ENCODE measurements at places on chromosomes 13 and 19.

DNA sequence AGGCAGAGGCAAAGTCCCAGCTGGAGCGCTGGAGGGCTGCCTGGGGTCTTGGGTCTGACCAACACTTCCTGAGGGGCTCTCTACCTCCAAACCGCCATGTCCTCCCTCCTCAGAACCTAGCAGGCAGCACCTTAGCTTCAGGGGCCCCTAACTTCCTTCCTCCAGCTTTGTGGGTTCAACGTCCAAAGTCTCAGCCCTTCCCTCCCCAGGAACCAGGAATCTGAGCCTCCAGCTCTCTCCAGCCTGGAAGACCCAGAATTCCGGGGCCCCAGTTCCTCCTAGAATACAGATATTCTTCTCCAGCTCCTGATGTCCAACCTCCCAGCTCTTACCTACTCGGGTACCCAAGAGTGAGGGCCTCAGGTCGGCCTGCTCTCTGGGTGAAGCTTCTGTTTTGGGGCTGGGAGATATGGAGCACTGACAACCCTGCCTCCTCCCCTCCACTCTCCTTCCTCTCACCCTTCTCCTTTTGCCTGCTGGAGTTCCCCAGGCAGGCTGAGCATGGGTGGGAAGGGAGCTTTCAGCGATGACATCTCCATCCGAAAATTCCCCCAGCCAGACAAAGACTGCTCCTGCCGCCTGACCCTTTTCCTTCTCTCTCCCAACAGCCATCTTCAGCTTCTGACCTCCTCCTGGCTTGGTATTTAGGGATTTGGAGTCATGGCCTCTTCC is 3.5 kb downstream of the TMEM150B start:
- no peak for DNase-seq

DNA sequence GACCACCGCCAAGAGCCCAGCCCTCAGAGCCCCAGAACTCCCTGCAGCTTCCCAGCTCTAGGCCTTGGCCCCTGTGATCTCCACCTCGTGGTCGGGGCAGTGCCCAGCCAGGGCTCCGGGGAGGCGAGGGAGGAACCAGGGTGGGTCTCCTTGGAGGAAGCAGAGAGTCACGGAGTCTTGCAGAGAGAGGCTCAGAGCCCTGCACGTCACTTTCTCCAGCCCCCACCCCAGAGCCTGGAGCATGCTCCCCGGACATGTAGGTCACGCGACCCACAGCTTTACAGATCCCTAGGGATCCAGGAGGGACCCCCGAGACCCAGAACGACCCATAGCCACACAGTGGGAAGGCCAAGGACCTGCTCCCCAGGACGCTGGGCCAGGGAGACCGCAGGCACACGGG is 11.9 kb downstream of the GADD45B start:
- DNase-seq: no peak

DNA sequence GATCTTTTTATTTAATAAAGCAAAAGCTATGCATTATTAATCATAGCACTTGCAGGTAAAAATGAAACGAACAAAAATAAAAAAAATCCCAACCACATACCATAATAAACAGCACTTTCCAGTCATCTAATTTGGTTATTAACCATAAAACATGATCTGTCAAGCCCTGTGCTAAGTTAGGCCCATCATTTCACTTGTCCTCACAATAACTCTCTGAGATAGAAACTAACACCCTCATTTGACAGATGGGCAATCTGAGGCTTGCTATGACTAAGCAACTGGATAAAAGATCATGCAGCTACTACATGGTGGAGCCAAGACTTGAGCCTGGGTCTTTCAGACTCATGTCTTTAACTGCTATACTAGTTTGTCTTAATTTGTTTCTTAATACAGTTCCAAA is 21.8 kb downstream of the PROSER1 start:
- DNase-seq: no peak

GRCh38 chr13:20287976-20288375 is 55.9 kb upstream of the GJB6 start:
- DNase-seq: no peak

- DNase-seq: no peak
Observed at GRCh38 chr19:54186934-54187381, 2.4 kb downstream of the MBOAT7 start.

- no peak for DNase-seq
Observed at GRCh38 chr19:49490287-49491029, 3.0 kb downstream of the RPL13A start.

DNA sequence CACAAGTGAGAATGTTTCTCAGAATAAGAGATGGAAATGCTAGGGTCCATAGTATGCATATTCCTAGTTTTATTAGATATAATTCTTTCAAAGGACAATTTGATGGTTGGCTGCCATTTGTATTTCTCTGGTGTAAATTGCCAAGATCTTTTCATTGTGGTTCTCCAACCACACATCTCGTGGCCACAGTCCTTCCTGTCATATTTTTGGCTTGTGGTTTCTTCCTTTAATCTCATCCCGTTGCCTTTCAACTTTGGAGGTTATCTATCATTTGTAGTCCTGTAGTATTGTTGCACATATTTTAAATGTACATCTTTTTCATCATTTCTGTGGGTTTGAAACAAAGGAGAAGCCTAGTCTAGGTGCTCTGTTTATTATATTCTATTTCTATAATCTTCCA is 61.2 kb downstream of the WASF3 start:
- DNase-seq: no peak

DNA sequence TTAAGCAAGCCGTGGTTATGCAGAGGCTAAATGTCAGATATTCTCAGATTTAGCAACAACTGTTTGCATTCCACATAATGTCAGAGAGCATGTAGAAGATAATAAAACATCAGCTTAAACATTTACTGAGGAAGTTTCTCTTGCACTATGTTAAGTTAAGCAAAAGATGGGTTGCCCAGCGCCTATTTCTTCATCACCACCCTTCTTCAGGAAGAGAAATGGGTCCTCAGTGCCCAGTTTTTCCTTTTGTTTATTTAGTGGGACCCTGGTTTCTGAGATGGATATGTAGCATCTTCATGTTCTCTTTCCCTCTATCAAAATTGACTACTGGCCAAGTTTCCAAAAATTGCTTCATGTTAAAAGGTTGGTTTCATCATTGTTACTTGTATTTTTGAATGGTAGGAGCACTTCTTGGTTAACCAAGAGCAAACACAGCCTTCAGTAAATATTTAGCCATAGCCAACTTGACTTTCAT is 356.8 kb downstream of the RFC3 start:
- DNase-seq: no peak

- no peak for DNase-seq
Observed at GRCh38 chr19:48342841-48343540, 17.6 kb downstream of the EMP3 start.

DNA sequence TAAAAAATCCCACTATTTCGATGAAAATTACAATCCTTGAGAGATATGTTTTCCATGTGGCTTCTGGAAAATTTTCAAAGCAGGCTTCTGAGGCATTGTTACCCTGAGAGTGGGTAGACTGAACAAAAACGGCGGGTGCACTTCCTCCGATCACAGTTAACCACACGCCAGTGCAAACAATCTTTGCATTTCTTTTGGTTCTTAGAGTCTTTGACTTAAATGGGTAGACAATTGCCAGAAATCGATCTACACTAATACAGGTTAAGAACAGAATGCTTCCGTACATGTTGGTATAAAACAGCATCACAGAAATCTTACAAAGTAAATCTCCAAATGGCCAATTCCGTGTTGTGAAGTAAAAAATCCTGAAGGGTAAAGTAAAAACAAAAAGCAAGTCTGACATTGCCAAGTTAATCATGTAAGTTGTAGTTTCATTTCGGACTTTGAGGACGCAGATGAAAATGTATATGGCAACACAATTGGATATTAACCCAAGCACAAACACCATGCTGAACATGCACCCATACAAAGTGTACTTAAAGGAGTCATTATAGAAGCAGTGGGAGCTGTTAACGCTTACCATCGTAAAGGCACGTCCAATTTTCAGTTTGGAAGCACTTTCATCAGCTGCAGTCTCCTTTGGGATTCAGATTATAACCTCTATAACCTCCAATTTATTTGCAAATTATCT is 927 bp downstream of the LPAR6 start:
- DNase-seq: no peak

GRCh38 chr19:19656451-19657396 is 6.8 kb downstream of the ATP13A1 start:
- no peak for DNase-seq

GRCh38 chr19:46634656-46635218 is 1.3 kb downstream of the GNG8 start:
- DNase-seq: no peak

GRCh38 chr13:31037874-31038500 is 105.5 kb downstream of the TEX26 start:
- no peak for DNase-seq

- DNase-seq: no peak
Observed at GRCh38 chr19:33435706-33436359, 62.3 kb downstream of the CEBPG start.

DNA sequence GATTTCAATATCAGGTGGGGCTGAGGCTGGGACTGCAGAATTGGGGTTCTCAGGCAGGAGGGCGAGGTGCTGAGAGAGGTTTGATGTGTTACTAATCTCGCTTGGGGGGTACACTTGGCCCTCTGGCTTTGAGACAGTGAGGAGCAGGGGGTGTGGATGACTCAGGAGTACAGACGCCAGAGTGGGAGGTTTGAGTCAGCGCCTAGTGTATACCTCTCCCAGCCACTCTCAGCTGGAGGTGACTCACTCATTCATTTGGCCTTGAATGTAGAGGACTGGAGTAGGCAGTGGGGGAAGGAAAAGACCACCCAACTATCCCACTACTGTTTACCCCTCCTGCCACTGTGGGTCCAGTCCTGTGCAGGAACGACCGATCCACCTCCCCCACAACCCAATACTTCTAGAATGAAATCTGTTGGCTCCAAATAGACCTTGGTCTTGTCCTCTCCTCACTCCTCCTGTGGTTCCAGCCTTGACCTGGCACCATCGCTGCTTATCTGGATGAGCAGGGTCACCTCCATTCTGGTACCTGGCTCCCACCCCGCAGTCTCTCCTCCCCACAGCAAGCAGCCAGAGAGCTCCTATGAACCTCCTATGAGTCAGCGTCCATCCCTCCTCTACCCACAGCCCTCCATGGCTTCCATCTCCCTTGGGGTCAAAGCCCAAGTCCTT is 20.1 kb upstream of the ZNRF4 start:
- peak; percentile 43 for DNase-seq

DNA sequence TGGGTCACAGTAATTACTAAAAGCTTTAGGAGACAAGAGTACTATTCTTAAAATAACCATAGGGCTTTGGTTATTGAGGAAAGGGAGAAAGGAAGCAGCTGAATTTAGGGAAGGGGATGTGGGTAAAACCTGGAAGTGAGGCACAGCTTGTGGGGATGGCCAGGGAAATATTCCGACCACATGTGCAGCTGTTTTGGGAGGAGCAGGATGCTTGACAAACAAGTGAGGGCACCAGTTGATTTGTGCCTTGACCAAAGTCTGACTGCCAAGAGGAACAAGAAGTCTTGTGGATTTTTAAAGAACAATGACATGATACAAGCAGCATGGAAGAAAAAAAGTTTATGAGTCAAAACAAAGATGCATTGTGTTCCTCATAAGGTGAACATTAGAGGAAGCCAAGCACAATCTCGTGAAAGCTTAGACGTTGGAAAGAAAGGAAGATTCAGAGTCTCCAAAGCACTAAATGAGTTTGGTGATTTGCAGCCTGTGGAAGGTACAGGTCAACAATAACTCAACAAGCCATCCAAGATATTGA is 108.5 kb upstream of the GPC6 start:
- DNase-seq: no peak

DNA sequence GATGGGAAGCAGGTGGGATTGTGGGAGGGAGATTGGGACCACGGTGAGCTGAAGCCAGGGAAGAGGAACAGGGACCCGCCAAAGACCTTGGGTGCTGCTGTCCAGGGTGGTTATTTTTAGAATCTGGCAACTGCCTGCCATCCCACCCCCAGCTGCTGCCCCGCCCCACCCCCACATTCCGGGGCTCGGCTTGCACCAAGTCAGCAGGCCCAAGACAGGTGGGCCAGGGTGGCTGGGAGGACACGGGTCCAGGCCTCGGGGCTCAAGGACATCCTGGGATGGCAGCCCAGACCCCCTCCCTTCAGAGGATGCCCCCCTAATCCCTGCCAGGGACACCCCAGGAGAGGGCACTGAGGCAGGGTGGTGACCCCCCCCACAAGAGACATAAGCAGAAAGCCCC is 827 bp downstream of the CKM start:
- DNase-seq: no peak

DNA sequence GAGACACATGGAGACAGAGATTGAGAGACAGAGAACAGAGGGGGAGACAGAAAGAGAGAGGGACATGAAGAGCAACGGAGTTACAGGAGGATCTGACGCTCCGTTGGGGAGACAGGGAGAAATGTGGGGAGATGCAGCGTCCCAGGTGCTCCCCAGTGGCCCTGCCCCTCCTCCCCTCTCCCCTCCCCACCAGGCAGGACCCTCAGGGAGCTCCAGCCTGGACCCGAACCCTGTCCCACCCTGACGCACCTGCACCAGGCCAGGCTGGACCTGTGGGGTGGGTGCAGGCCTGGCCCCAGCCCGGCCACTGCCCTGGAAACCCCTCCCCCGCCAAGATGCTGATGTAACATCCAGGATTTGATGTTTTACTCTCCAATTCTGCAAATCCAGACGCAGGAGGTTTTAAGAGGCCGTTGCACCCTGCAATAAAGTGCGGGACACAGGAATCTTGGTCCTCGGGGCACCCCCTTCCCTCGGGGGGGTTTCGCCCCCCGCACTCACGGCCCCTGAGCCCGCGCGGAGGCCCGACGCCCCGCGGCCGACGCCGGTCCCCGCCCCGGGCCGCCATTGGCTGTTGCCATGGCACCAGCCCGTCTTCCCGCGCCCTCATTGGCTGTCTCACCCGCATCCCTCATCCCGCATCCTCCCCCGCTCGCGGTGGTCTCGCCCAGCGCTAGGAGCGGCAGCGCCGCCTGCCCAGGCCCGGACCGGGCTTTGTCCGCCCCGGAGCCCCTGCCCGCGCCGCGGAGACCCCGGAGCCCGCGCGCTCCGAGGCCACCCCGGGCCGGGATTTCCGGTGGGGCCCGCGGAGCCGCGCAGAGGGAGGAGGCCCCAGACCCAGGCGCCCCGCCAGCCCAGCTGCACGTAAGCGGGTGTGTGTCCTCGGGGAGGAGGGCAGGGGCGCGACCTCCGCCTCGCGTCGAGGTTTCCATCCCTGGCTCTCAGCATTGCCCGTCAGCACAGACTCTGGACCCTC is at the start of gene APC2:
Gene APC2 (plus strand): TSS at position 655 of the 976 bp plus-strand sequence. CDS start 2,881 bp downstream, outside the sequence.
- no peak for DNase-seq

Measured in Caki2 (cell line).